Stimulated activated CD4-positive, alpha-beta T cell treated with anti-CD3 and anti-CD28 coated beads, Interleukin-1b, Interleukin-23, amount 100 ng/mL, for 24 hours (primary cell): ENCODE measurements at places on chromosomes 4 and X.

DNA sequence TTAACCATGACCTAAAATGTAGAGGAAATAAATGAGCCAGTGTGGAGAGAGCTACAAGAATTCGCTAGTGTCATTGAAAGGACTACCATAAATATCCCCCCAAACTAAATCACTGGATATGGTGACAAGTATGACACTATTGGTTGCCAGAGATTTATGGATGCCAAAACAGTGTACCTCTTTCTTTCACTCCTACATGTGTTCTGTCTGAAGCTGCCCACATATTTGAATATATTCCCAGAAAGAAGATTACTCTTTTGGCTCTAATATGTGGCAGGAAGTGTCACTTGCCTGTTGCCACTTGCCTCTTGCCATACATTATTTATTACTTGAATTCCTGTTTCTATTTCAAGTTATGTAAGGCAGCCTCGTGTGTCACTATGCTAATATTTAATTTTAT is 1573.6 kb downstream of the TECRL start:
- no peak for DNase-seq

DNA sequence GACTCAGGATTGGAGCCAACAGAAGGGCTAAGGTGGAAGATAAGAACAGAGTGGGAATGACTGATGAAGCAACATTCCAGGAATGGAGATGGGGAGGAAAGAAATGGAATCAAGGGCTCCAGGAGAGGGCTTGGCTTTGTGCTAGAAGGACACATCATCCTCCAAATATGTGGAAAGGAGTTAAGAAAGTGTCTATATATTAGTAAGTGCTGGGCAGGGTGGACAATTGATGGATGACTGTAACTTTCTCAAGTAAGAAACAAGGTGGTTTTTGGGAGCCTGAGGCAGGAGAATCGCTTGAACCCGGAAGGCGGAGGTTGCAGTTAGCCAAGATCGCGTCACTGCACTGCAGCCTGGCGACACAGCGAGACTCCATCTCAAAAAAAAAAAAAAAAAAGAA is 71.6 kb upstream of the NFKB1 start:
- DNase-seq: no peak

DNA sequence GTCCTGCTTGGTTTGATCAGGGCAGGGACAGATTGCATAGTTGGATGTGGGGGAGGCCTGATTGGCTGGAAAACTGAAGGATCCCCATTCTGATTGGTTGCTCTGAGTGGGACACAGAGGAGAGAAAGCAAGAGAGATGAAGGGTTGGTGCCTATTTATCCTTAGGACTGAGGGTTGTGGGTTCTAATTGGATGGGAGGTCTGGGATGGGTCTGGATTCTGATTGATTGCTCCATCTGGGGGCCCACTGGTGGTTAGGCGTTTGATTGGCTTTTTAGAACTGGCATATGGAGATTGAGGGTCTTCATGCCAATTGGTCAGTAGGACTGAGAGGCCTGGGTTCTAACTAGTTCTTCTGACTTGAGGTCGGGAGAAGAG is 644 bp upstream of the EBP start:
- DNase-seq: no peak

DNA sequence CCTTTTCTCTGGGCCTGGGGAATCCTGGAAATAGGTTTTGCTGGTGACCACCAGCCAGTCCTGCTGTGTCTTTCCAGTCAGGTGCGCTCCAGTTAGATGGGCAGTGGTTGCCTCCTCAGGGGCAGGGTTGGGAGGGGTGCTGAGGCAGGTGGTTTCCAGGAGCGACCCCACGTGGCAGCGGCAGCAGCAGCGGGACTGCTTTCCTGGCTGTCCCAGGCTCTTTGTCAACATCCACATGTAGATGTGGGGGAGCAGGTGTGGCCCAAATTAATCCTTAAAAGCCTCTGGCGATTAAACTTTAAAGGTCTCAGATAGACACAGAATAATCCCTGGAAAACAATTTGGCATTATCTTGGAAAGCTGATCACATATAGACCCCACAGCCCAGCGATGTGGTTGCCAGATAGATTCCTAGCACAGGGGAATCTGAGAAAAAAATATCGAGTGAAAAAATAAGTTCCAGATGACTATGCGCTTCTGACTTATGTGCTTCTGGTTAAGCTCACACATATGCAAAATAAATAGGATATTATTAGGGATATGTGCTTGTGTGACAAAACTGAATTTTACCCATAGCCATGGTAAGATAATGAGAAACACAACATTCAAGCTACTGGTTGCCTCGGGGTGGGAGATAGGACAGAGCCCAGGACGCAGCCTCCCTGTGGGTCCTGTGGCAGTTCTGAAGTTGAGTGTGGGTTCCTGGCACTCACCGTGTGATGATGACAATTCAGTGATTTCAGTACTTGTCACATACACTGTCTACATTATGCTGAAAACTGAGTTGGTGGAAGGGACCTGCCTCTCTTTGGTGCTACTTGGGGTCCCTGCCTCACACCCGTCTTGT is 336.4 kb downstream of the ARHGAP10 start:
- DNase-seq: no peak

GRCh38 chrX:16754019-16754418 is 32.2 kb upstream of the TXLNG start:
- DNase-seq: no peak

- no peak for DNase-seq
Observed at GRCh38 chr4:79175716-79176115, 150.1 kb downstream of the NAA11 start.

DNA sequence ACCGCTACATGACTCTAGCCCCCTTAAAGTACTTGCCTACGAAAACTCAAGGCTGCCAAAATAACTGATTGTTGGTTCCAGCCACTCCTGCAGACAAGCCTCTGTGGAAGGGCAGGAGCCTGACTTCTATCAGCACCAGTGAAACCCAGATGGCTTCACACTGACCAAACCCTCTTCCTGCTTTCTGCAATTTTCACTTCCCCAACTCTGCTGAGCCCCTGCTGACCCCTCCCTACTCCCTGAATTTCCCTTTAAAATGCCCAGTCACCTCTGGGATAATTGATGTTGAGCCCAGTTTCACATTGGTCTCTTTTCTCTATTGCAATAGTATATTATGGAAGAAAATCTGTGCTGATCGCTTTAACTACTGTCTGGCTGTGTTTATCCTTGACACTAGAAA is 61.6 kb upstream of the STS start:
- DNase-seq: no peak

DNA sequence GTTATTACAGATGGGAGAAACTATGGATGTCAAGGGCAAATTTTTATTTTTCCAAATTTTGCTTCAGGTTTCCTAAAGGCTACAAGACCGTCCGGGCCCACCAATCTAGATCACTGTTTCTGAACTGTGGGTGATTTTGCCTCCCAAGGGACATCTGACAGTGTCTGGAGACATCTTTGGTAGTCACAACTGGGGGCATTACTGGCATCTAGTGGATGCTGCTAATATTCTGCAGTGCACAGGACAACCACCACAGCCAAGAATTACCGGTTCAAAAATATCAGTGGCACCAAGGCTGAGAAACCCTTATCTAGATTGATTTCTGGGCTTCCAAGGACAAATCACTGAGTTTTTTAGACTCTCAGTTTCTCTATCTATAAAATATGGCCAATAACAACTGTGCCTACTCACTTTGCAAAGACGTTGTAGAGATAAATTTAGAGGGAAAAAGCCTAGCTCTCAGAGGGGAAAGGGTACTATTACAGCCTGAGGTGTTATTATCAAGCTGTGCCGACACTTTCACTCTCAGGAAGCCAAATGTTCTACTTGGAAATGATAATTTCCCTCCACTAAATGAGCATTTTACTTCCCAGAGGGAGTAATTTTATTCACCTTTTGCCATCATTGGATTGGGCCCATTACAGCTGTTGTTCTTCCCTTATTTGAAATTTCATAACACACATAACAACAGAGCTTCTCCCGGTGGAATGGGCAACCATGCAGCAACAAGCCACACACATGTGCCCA is 442.1 kb downstream of the CENPC start:
- DNase-seq: no peak

GRCh38 chrX:52556741-52557140 is 39.9 kb upstream of the XAGE1B start:
- no peak for DNase-seq
